ENCODE measurements at places on chromosomes 4 and X. TPM values are rescaled to one million over a fixed set of nuclear protein-coding genes. Genes with fewer than 3 reads are reported as not detected.

RAB9B gene
- 2.4 TPM for total RNA-seq

RAB33B gene
- total RNA-seq, result 8.1 TPM

CPE gene
- total RNA-seq, result 2.7 TPM

SRPX gene
- total RNA-seq, result 1,799 TPM

SLC34A2 gene
- total RNA-seq, result not detected

FRMD7 gene
- not detected for total RNA-seq

TRIM75 gene
- not detected for total RNA-seq

TET2 gene
- total RNA-seq, result 6.5 TPM

SSX4B gene
- not detected for total RNA-seq

ADH1A gene
- not detected for total RNA-seq

HPF1 gene
- total RNA-seq, result 35.3 TPM

PDE5A gene
- 11.6 TPM for total RNA-seq

EIF2S3 gene
- 171 TPM for total RNA-seq

MXRA5 gene
- total RNA-seq, result not detected

SAGE1 gene
- total RNA-seq, result not detected

UBA1 gene
- 132 TPM for total RNA-seq
